ENCODE measurements at places on chromosomes 1 and 21.

DNA sequence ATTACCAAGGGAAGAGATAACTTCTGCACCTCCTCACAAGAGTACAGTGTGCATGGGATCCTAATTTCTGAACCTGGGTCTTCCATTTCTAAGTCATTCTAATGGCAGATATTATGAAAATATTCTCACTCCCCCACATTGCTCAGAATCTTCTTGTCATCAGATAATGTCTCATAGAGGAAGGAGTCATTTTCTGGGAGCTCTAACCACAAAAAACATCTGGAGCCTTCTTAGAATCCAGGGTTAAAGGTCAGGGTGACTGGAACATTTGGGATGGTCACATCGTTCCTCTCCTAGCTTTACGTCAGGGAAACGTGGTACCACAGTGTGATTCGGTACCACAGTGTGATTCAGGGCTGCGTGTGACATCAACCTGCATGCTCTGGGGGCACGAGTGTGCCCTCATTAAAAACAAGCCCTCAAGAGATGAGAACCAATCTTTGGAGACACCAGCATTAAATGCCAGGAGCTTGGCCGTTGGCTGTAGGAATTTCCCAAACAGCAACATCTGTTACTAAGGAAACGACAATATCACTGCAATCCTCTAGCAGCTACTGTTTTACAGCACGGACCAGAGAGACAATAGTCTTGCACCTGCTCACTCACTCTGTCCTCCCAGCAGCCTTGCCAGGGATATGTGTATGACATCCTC, 179.1 kb downstream of the PSMG1 start:
- no peak for DNase-seq

DNA sequence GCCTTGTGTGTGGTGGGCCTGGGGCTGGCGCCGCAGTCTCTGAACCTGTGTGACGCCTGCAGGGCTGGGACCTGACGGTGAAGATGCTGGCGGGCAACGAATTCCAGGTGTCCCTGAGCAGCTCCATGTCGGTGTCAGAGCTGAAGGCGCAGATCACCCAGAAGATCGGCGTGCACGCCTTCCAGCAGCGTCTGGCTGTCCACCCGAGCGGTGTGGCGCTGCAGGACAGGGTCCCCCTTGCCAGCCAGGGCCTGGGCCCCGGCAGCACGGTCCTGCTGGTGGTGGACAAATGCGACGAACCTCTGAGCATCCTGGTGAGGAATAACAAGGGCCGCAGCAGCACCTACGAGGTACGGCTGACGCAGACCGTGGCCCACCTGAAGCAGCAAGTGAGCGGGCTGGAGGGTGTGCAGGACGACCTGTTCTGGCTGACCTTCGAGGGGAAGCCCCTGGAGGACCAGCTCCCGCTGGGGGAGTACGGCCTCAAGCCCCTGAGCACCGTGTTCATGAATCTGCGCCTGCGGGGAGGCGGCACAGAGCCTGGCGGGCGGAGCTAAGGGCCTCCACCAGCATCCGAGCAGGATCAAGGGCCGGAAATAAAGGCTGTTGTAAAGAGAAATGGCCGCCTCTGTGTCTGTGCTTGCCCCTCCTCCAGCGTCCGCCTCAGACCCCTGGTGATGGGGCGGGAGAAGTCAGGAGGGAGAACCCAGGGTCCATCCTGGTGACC, 788 bp downstream of the ISG15 start:
- peak; percentile 41 for DNase-seq

DNA sequence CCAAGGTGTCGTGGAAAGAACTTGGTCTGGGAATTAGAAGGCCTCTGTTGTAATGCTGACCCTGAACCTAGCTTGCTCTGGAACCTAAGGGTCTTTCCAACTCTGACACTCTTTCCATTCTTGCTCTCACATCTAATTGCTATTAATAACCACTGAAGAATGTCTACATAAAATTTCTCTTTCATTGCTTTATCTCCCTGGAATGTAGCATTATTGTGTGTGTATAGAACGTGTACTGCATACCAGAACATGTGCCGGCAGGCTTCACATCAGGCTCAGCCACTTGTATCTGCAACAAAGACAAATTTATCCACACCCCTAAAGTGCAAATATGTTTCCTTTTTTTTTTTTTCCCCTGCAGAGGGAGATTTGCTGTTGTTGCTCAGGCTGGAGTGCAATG, 13.9 kb upstream of the LAX1 start:
- peak; percentile 76 for DNase-seq

GRCh38 chr1:29786195-29786594, 549.9 kb downstream of the PTPRU start:
- DNase-seq, result no peak

DNA sequence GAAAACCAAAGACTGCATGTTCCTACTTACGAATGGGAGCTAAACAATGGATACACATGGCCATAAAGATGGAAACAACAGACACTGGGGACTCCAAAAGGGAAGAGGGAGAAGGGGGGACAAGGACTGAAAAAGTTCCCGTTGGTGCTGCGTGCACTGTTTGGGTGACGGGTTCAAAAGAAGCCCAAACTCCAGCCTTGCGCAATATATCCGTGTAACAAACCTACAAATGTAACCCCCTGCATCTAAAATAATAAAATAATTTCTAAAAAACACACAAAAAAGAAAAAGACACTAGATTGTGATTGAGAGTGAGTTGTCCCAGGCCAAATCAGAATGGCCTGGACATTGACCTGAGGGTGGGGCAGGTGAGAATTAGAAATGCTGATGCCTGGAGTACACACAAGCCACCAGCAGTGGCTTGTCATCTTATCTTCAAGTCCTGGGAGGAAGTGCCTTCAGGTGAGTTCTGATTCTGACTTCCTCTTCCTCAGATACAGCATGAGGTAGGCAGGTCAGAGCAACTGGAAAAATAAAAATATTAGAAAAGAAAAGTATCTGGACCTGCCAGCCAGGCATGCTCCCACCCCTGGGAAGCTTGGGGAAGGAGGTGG, 54.7 kb downstream of the SPATA46 start:
- DNase-seq, result no peak

DNA sequence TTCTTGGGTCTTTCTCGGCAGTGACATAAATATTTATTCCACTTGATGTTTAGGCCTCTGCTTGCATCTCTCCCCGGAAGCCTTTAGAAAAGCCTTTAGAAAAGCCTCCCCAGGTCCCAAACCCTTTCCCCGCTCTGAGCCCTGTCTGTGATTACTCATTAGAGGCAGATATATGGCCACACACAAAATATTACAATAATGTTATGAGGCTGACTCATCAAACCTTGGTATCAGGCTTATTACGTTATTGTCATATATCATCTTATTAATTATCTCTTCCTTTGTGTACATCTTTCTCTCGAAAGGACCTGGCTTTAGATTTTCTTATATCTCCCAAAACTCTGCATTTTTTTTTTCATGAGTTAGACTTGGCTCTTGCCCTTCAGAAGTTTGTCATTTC, 69.5 kb downstream of the FGGY start:
- DNase-seq, result peak; percentile 73

GRCh38 chr1:145707183-145707867, at the start of gene PDZK1:
Gene PDZK1, minus strand, starts transcription at chr1:145707368. Its CDS starts 19,347 bp downstream, at chr1:145688021.
- DNase-seq, result no peak

DNA sequence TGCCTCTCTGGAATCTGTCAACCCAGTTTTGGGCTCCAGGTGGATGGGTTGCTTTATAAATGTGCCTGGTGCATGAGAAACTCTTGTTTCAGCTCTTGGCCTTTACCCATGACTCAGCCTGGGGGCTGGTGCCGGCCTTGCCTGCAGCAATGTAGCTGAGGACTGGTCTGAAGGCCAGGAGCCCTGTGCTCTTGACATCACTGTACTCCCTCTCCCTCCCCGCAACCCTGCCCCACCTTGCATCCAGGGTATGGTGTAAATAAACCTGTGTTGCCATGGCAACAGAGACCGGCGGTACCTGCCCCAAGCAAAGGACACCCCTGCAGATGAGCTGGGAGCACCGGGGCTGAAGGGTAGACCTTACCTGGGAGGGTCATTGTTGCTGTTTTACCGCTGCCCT, 13.3 kb downstream of the FAM151A start:
- no peak for DNase-seq

DNA sequence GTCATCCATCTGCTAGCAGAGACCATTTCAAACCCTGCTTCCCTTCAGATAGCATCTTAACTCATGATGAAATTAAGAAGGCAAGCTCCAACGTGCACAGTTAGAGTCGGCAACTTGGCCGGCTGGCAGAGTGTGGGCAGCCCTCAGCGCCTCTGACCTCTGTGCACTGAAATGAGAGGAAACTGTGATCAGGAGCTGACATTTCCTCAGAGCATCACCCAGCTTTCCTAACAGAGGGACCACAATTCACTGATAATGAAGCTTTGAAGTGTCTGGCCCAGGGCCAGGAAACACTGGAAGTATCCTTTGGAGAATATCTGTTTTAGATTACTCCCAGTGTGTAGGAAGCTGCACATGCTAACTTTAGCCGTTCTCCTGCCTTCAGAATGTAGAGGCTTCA, 145.0 kb upstream of the ZC3H11B start:
- peak; percentile 69 for DNase-seq

- DNase-seq, result no peak
Observed at GRCh38 chr21:21818898-21819297, 820.7 kb downstream of the NCAM2 start.

DNA sequence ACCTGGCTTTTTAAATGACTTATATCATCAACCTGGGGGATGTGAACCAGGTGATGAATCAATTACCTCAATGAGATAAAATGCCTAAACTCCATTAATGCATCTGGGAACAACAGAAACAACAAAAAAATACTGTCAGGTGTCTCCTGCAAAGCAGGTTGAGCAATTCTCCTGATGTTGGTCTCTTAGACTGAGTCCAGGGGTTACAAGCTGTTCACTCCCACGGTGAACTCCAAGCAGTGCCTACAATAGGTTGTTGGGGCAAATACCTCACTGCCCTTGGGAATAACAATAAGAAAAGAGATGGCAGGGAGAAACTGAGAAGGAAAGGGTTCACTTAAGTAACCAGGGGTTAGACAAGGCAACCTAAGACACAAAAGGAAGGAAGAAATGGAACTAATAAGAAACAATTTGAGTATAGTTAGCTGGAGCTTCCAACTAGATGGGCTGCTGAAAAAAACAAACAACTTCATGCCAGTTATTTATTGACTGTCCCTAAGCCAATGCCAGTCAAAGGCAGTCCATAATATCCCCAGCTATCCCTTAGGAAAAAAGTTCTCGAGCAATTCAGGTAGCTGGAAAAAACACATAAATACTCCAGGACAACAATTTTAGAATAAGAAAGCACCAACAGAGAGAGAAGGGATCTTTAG, 97.6 kb upstream of the MAGI3 start:
- DNase-seq, result no peak

GRCh38 chr1:220928725-220929300, 49.6 kb downstream of the HLX start:
- peak; percentile 17 for DNase-seq

GRCh38 chr1:26417111-26417759, 6.6 kb downstream of the LIN28A start:
- DNase-seq, result peak; percentile 51

DNA sequence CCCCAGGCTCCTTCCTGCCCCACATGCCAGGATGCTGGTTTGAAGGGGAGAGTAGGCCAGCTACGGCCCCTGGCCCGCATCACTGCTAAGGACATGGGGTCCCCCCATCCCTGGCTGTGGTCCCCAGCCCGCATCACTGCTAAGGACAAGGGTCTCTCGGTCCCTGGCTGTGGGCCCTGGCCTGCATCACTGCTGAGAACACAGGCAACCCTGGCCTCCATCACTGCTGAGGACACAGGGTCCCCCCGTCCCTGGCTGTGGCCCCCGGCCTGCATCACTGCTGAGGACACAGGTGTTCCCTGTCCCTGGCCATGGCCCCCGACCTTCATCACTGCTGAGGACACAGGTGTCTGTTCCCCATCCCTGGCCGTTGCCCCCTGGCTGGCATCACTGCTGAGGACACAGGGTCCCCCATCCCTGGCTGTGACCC, 448 bp upstream of the OBSCN start:
- no peak for DNase-seq

GRCh38 chr1:45010855-45011811, at the start of gene HECTD3:
Gene HECTD3, minus strand, starts transcription at chr1:45011324. Its CDS starts 67 bp downstream, at chr1:45011257.
- peak; percentile 72 for DNase-seq

DNA sequence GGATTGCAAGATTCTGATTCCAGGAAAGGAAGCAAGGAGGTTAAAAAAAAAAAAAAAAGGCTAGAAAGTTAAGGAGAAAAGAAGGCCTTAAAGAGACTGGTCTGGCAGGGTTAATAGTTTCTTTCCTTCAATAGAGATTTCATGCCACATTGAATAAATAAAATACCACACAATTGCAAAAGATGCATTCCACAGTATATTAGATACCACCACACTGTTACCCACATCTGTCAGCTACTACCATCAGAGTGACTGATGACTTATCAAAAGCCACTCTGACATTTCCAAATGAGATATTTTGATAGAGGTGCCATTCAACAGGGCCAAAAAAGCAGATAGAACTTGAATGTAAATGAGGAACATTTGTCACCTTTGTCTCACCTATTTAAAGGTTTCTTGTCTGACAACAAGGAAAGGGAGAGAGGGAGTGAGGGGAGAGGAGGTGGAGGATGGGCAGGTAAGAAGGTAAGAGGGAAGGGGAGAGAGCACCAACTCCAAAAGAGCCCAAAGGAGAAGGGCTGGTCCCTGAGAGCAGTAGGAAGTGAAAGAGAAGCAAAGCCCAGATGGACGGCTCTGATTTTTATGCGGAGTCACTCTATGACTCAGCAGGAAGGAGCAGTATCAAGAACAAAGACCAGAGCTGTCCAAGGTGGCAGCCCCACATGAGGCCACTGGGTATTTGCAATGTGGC, 38.3 kb downstream of the LRRN2 start:
- peak; percentile 67 for DNase-seq

- DNase-seq, result peak; percentile 75
Observed at GRCh38 chr1:245837718-245838117, 669.4 kb downstream of the SMYD3 start.

DNA sequence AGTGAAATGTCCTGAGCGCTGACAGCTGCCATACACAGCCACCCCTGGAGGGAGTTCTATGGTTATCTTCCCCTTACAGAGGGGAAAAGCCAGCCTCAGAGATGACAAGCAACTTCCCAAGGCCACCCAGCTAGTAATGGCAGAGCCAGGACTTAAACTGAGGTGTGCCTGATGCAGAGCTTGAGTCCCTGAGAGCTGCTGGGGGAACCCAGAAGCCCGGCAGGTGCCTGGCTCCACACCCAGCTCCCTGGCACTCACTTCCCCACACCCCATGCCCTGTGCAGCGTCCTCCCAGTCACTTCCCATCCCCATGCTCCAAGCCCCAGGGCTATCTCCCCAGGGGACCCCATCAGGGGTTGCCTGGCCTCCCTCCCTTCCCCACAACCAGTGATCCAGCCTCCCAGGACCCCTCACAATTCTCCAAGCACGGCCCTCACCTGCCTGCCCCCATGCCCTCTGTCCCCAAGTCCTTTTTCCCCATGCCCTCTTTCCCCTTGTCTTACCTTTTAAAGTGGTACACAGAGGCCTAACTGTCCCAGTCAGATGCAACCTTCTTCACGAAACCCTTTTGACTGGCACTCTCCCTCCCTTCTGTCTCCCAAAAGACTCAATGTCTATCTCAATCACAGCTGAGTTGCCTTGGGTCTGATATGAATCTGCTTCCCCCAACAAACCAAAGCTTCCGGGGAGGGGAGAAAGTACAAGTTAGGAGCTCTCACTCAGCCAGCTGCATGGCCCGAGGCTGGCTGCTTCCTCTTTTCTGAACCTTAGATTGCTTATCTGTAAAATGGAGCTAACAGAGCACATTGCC, 39.8 kb upstream of the LRP8 start:
- no peak for DNase-seq

Measured in fibroblast of upper back skin (primary cell).